ENCODE measurements at places on chromosomes 3 and 15.

GRCh38 chr15:24292837-24293236 lies 382.7 kb upstream of the NPAP1 start:
- no peak for DNase-seq

DNA sequence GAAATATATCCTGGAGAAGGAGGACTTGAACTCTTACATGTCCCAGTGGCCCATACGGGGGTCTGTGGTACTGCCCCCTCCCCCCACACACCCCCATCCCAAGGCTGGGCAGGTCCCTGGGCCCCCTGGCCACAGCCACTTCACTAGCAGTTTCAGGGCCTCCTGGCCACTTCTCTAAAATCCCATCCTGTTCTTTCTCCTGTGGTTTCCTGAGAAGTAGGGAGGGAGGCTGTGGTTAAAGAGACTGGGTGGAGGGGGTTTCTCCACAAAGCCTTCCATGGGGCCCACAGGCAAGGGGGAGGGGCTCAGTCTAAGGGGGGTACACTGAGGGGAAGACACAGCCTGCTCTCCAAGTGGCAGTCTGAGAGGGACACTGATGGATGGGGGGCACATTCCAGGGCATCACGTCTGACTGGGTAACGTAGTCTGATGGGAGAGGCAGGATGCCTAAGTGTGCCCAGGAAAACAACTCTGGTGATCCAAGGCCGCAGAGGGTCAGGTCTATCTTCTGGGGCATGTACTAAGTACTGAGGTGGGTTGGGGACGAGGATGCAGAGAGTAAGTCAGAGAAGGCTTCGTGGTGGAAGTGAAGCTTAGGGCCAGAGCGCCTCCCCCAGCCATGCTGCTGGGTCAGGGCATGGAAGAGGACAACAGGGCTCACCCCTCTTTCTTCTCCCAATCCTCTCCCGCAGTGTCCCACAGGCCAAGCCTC lies 48.0 kb upstream of the C15orf39 start:
- DNase-seq, result no peak

DNA sequence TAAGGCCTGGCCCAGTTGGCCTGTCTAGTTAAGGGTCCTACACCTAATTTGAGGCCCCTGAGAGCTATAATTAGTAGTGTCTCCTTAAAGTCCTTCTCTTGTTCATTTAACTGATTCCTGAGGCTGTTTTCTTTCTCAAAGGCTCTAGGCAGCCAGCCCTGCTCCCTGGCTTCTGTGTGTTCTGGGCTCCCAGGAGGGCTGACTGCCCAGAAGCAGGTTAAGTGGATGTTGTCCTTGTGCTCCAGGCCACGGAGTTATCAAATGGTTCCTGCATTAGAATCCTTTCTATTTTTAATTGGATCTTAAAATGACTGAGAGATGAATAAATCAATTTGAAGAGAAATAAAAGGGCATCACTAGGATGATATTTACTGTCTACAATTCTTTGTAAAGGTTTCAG lies 140.0 kb downstream of the SNRK start:
- no peak for DNase-seq

DNA sequence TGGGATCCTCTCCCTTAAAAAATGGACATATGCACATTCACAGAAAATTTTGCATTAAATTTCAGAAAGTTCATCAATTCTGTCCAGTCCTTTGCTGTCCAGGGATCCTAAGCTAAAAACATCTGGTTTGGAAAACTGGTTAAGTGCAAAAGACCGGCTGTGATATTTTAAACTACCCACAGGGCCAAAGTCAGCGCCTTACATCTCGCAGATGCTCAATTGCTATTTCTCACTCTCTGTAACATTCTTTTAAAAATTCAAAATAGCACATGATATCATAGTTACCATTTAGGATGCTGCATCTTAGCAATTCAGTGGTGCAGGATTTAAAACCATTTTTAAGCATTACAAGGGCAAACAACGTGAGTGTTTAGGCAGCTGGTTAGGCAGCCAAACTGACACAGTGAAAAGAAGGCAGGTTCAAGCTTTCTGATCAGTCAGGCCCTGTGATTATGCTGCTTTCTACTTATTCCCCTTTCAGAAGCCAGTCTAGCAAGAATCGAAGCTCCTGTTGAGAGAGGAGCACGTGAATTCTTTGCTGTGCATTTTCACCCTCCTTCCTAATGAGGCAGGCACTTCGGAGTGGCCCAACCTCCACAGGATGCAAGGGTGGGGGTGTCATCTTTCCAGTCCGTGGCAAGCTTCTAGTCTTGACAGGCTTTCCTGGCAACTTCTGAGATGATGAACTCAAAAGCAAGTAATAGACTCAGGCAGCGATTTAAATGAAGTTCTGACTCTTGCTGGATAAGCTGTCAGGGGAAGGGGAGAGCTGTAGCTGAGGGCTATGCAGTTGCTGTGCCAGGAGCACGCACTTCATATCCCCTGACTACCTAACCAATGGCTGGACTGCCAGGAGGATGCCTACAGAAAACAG lies 8.8 kb downstream of the PRICKLE2 start:
- no peak for DNase-seq

DNA sequence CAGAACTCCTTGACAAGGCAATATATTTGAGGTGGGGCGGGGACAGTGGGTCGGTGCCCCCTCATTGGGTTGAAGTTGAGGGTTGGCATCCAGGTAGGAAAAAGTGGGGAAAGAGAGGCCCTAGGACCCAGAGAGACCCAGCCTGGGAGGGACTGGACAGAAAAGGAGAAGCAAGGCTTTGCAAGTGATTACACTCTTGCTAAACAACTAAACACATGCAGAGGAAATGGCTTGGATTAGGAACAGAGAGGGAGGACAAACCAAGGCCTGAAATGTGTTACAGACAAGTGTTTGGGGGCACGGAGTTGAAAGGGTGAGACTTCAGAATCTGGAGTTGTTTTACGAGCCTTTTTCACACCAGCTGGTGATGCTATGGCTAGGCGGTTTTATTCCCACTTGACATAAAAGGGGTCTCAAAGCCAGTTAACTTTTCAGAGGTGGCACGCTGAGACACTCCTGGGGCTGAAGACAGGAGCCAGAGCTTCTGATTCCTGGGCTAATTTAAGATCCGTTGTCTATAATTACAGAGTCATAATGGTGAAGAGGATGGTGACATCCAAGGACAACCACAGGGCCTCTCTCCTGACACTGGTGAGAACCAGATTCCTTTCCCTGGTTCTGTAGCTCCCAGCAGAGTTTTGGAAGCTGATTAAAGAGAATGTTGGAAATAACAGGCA lies 7.7 kb upstream of the KCTD6 start:
- no peak for DNase-seq

GRCh38 chr3:50574444-50574831 lies 5.1 kb downstream of the HEMK1 start:
- no peak for DNase-seq

DNA sequence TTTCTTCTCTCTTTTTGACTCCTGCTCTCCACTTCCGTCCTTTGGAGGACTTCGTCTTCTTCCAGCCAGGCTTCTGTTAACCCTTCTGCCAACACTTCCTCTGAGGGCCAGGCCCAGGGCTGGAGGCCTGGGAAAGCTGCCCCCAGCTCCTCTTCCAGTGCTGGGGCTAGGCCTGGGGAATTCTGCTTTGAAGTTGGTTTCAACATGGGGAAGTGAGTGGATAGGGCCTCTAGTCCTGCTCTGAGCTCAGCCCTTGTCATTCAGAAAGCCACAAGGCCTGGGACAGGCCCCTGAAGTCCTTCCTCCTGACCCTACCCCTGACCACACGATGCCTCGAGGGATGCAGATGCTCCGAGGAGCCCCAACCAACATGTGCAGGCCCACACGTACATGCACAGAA lies 53.9 kb upstream of the HERC1 start:
- DNase-seq, result no peak

GRCh38 chr15:58994906-58995453 lies 7.5 kb downstream of the RNF111 start:
- no peak for DNase-seq

DNA sequence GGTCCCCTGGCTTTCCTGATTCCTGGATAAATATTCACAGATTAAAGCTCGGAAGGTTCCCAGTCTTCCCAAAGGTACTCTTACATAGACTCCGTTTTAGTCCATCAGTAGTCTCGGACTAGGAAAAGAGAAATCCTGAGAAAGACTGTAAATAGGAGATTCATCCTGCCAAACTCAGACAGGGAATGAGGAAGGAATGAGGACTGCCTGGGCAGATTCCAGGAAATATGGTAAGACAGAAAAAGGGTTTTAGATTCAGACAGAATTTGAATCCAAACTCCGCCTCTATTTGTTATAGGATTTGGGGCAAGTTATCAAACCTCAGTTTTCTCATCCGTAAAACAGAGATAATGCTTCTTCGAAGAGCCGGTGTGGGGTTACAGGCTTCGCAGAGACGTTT lies 77.8 kb upstream of the VGLL4 start:
- DNase-seq, result no peak

DNA sequence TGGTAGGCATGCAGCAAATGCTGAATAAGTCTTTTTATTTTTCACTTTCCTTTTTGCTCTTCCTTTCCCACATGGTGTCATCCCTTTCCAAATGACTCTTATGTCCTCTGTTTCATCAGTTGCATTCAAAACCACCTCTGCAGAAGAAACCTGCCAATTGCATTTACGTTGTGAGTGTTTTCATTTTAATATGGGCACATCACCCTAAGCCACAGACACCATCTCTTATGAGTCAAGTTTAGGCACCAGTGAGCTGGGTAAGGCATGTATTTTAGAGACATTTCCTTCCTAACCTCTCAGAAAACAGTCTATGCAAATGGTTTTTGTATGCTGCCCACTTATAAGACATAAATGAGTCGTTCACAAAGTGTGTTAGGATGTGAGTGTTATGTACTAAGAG lies 223.3 kb upstream of the ADAMTS9 start:
- DNase-seq, result no peak

DNA sequence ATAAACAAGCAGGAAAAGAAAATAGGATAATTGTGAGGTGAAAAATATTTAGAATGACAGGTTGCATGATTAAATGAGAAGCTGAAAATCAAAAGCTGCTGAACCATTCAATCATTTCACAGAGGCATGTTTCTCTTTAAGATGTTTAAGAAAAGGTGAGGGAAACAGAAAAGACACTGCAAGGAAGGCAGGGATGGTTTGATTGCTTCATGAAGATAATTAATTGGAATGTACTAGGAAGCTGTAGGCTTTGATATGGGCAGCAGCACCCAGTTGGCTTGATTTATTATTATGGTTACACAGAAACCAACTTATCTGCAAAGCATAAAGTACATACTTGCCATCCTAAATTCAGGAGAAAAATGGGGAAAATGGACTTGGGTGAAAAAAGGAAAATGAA lies 234.6 kb downstream of the SUCLG2 start:
- DNase-seq, result no peak

DNA sequence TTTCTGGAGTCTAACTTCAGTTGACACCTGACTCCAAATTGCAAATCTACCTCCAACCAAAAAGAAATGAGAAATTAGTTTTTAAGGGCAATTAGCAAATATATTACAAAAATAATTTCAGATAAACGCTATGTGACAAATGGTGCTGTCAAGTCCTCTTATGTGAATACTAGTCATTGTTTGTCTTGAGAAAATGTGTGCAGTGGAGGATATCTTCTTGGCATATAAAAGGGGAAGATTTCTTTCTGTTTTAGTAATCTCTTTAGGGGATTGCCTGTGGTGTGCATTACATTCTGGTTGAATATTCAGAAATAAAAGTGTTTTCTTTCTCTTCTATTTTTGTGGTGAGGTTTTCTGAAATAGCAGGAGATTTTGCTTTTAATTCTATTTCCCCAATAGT lies 3.0 kb upstream of the GCSAM start:
- DNase-seq, result no peak

DNA sequence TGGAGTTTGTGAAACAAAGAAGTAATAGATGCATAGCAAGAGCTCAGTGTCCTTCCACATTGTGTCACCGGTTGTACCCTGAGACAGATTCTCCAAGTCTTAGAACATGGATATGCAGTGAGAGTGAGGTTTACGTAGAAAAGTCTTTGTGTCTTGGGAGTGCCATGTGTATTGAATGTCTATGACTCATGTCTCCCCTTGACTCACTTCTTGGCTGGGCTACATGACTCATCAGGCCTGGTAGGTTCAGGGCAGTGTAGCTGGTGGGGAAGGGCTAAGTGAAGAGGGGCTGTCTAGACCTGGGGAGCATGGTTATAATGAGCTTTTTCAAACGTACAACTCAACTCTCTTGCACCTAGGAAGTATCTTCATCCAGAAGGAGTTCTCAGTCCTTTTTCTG lies 167.4 kb downstream of the GAP43 start:
- peak; percentile 60 for DNase-seq

DNA sequence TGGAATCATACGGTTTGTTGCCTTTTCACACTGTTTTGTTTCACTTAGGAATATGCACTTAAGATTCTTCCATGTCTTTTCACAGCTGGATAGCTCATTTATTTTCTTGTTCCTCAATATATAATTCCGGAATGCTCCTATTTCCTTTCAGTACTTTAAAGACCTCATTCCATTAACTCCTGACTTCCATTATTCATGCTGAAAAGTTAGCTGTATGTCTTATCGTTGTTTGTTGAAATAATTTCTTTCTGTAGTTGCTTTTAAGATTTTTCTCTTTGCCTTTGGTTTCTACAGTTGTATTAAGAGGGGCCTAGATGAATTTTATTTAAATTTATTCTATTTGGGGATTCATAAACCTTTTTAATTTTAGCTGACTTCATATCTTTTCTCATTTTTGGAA lies 122.2 kb downstream of the ANXA2 start:
- DNase-seq, result no peak

- DNase-seq, result no peak
These were observed 44.8 kb downstream of the FGD5 start for GRCh38 chr3:14863333-14864100.

- DNase-seq, result no peak
These were observed 408.1 kb upstream of the NR2F2 start for GRCh38 chr15:95922431-95922830.

DNA sequence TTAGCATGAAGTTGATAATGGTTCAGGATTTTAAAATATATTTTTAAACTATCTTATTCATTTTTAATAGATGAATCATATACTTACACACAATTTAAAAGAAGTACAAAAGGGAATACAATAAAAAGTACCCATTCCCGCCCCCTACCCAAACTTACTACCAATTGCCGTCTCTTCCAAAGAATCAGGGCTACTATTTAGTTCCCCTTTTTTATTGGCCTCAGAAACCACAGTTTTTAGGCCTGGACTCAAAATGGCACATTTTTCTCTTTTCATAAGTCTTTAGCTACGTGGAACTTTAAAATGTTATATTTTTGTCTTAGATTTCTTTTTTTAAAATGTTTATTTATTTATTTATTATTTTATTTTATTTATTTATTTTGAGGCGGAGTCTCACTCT lies 18.0 kb downstream of the LRRK1 start:
- no peak for DNase-seq

- DNase-seq, result no peak
These were observed 374.6 kb upstream of the CFAP20DC start for GRCh38 chr3:59424268-59425010.

GRCh38 chr15:75091814-75092213 lies 68.4 kb downstream of the PPCDC start:
- DNase-seq, result no peak

- DNase-seq, result no peak
These were observed 38.4 kb upstream of the PLXND1 start for GRCh38 chr3:129644836-129645235.

DNA sequence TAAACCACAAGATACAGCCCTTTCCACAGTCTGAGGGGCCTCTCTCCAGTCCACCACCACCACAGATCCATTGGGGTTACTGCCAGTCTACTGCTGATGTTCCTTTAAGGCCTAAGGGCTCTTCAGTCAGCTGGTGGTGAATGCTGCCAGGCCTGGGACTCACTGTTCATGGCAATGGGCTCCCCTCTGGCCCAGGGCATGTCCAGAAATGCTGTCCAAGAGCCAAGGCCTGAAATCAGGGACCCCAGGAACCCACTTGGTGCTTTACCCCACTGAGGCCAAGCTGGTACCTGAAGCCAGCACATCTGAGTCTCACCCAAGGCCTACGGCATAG lies 128.6 kb upstream of the CBLB start:
- DNase-seq, result no peak

GRCh38 chr3:100400419-100400779 lies 490 bp downstream of the TOMM70 start:
- DNase-seq, result peak; percentile 28

All from activated T-cell treated with anti-CD3 and anti-CD28 coated beads for 24 hours (primary cell).